ENCODE measurements at places on chromosomes 1 and 21. TPM values are rescaled to one million over a fixed set of nuclear protein-coding genes. Genes with fewer than 3 reads are reported as not detected.

Gene NLRP3
- 0.09 TPM for total RNA-seq

Gene CLDN17
- not detected for total RNA-seq

Gene TSEN15
- 23.4 TPM for total RNA-seq

Gene DIRAS3
- 2.8 TPM for total RNA-seq

Gene EFCAB7
- total RNA-seq: 8.1 TPM

Gene CD247
- 0.09 TPM for total RNA-seq

Gene ADAM30
- not detected for total RNA-seq

Gene MPL
- total RNA-seq: not detected

Gene PLA2G2D
- total RNA-seq: not detected

Gene PIP5K1A
- total RNA-seq: 54.5 TPM

Gene LCE3E
- total RNA-seq: not detected

Gene RCSD1
- not detected for total RNA-seq

Gene IPP
- total RNA-seq: 12.2 TPM

Gene FCRL1
- total RNA-seq: not detected

Gene KPRP
- total RNA-seq: not detected

Gene TTC22
- not detected for total RNA-seq

Gene TNFAIP8L2
- not detected for total RNA-seq

Gene TRIM45
- 1.7 TPM for total RNA-seq

Gene SPRR5
- not detected for total RNA-seq

Gene PTGFR
- total RNA-seq: 61.8 TPM

Gene ATP1A4
- total RNA-seq: not detected

Gene CFHR5
- total RNA-seq: not detected

Gene LAD1
- not detected for total RNA-seq

Gene LAPTM5
- total RNA-seq: 0.09 TPM

Gene EPHX1
- total RNA-seq: 31.7 TPM

Gene TARS2
- total RNA-seq: 10.8 TPM

Gene ADIPOR1
- total RNA-seq: 126 TPM

Gene C1orf226
- under 0.01 TPM for total RNA-seq

Gene MAN1C1
- 8.0 TPM for total RNA-seq

Gene ELF3
- total RNA-seq: 0.18 TPM

Gene NBPF4
- not detected for total RNA-seq

Gene KRTAP13-2
- not detected for total RNA-seq

Gene FMO4
- 2.5 TPM for total RNA-seq

Data from smooth muscle cell of bladder (primary cell).